ENCODE measurements at places on chromosomes 2 and 18.

DNA sequence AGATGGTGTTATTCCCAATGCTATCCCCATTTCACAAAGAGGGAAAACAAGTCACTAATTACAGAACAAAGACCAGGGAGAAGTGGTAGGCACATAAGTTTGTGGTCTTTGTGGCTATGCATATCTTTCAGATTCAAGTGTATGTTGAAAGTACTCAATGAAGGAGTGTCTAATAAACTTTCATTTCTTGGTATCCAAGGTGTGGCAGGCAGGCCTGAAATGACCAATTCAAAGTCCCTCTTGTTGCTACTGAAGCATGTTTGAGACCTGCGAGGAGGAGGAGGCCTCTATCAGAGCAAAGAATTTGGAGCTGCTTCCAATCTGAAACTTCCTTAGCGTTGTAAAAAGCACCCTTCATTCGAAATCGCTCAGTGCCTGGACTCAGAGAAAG lies 60.9 kb upstream of the KLF7 start:
- no peak for DNase-seq

DNA sequence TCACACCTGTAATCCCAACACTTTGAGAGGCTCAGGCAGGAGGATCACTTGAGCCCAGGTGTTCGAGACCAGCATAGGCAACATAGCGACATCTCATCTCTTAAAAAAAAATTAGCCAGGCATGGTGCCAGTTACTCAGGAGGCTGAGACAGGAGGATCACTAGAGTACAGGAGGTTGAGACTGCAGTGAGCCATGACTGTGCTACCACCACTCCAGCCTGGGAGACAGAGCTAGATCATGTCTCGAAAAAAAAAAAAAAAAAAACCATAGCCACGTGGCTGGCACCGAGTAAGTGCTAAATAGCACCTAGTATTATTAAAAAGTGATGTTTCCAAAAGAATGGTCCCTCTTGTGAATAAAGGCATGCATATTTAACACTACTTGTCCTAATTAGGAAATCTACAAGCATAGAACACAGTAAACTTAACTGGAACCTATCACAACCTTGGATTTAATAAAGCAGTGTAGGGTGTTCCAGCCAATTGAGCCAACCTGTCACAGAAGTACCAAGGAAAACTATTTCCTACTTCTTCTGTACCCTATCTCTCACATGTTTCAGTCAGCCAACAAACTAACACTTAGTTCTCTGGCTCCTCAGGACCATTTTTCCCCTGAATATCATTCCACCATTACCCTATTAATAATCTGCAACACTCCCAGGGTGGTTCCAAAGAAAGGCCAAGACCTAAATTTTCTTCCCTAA lies 8.8 kb downstream of the RAB1A start:
- DNase-seq: no peak

DNA sequence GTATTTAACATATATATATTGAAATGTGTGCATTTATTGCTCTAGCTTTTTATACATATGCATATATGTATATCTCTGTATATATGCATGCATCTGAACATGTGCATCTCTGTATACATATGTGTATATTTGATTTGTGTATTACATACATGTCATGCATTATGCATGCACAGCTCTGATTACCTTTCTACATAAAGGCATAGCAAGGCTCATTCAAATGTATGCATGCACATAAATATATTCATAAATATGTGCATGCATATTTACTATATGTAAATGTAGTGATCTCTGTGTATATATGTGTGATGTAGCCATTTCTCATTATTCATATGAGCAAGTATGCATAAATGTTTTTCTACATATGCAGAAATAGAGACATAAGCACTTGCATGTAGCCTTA lies 64.6 kb downstream of the TRIB2 start:
- DNase-seq: no peak

- no peak for DNase-seq
Observed at GRCh38 chr2:109609352-109610024, 4.3 kb downstream of the SEPTIN10 start.

GRCh38 chr2:65931056-65931455 lies 498.7 kb upstream of the SPRED2 start:
- DNase-seq: no peak

DNA sequence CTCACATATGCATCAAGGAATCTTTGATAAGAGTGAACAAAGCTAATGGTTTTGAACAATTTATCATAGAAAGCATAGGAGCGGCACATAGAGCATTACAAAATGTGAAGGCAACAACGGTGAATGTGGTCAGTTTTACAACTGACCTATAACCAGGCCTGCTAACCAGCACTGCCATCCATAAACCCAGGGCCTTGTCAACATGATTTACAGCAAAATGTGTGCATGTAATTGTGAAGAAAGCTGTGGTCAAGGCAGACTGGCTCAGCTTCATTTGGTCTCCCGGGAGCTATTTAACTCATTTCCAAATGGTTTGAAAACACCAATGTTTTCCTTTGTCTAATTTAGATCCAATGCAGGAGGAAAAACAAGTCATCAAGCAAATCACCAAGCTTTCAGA lies 119.8 kb downstream of the DHRS9 start:
- DNase-seq: no peak

DNA sequence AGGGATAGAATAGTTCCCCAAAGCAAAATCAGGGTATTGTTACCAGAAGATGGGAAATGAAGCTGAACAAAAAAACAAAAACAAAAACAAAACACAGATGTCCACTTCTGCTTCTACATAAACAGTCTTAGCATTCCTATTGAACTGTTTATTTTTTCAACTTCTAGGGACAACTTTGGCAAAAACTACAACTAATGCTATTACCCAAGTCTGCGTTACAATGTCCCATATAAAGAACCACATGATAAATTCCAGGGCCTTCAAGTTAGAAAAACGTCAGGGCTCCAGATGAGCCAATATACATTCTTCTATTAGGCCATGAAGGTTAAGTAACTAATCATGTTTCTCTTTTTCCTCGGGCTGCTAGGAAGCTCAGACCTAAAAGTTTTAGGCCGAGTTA lies 16.9 kb downstream of the PID1 start:
- no peak for DNase-seq

DNA sequence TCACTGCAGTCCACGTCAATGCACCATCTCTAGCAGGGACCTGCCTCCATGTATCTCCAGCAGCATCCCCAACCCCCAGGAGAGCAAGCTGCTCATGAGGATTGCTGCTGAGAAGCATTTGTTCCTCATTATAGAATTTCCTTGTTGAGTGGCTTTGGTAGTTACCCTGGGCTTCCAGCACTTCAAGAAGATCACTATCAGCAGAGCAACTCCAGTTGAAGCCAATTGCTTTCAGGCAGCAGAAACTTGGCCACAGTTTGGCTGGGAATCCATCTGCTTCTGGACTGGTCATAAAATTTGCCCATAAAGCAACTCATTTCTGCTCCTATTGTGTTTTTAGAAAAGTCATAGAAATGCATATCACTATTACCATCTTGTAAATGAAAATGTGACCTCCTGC lies 17.4 kb downstream of the TRPM8 start:
- no peak for DNase-seq

GRCh38 chr2:54597153-54597848 lies 126.2 kb upstream of the EML6 start:
- DNase-seq: no peak

GRCh38 chr2:187405921-187406320 lies 42.1 kb downstream of the CALCRL start:
- no peak for DNase-seq

DNA sequence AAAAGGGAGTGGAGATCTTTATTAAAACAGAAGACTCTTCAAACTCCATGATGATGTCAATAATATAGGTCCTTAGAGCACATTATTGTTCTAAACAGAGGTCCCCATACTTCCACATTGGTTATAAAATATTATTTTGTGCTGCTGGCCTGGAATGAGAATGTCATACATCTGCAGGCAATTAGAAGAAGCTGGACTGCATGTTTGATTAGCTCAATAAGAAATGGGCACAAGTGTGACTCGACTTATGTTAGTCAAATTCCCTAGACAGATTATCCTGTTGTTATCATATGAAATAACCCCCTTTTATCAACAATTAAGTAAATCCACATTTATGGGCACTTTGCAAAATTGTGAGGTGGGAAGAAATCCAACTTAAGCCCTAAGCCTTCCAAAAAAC lies 8.8 kb downstream of the EFEMP1 start:
- no peak for DNase-seq

- DNase-seq: no peak
Observed at GRCh38 chr2:114472246-114472645, 29.8 kb downstream of the DPP10 start.

GRCh38 chr2:234249873-234250272 lies 199.4 kb downstream of the SPP2 start:
- DNase-seq: no peak

GRCh38 chr18:78984941-78985784 lies 5.5 kb downstream of the SALL3 start:
- DNase-seq: peak; percentile 38

- DNase-seq: peak; percentile 20
Observed at GRCh38 chr2:238947920-238948710, 100.2 kb downstream of the TWIST2 start.

- DNase-seq: no peak
Observed at GRCh38 chr2:36664696-36665076, 31.8 kb upstream of the VIT start.

DNA sequence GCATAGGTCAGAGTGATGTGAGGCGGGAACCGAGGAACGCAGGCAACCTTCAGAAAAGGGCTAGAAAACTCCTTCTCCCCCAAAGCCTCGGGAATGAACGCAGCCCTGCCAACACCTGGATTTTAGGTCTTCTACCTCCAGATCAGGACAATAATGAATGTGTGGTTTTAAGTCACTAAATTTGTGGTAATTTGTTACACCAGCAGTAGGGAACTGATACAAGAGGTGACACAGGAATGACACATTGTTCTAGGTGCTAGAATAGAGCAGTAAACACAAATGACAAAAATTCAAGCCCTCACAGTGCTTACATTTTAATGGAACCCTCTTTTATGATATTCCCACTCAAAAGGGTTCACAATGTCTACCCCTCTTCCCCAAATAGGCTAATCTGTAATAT lies 39.2 kb upstream of the EML4 start:
- DNase-seq: no peak

GRCh38 chr2:181578829-181579228 lies 78.1 kb downstream of the CERKL start:
- DNase-seq: no peak

DNA sequence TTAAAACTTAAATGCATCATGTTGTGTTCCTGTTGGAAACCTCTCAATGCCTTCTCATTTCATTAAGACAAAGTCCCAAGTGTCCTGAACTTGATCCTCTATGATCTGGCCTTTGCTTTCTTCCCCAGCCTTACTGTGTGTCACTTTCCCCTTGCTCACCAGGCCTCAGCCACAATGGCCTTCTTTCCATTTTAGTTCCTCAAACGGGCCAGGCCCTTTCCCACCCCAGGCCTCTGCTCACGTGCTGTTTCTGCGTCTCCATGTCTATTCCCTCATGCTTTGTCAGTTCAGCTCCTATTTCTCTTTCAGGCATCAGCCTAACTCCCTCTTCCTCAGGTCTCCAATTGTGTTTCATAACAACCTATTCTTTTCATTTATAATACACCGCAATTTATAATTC lies 19.5 kb downstream of the CXCR4 start:
- DNase-seq: no peak

- DNase-seq: no peak
Observed at GRCh38 chr2:137842430-137842829, 121.8 kb upstream of the HNMT start.

- DNase-seq: peak; percentile 66
Observed at GRCh38 chr2:224982910-224983711, 59.2 kb downstream of the DOCK10 start.

DNA sequence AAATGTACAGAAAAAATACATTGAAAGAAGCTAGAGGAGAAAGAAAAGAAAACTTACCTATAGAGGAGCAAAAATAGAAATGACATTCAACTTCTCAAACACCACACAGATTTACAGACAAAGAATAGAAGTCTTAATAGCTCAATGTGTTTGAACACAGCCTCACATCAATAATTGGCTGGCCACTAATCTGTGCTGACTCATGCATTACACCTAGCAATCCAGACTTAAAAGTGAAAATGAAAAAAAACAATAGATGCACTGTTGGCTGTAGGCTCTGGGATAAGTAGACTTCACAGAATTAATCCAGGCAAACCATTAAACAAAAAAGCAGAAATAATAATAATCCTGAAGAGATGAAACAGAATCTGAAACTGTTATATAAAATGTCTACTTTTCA lies 961.3 kb upstream of the CELF4 start:
- DNase-seq: no peak

DNA sequence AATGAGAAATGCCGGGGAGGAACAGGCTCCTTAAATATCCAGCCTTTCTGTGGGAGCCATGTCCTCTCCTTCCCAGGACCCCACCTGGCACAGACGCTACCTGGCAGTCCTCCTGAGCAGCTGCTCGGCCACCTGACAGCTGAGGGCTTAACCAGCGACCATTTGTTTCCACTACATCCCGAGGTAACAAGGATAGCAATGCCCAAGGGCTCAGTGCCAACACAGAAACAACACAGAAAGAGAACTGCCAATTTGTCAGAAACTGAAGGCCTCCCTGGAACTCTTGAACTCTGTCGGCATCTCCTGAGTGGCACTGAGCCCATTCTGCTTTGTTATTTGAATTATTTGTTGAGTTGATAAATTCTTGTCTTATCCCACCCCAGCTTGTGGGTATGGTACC lies 122.2 kb upstream of the ARHGAP28 start:
- no peak for DNase-seq

GRCh38 chr2:179031731-179032408 lies 18.1 kb downstream of the CCDC141 start:
- DNase-seq: no peak

DNA sequence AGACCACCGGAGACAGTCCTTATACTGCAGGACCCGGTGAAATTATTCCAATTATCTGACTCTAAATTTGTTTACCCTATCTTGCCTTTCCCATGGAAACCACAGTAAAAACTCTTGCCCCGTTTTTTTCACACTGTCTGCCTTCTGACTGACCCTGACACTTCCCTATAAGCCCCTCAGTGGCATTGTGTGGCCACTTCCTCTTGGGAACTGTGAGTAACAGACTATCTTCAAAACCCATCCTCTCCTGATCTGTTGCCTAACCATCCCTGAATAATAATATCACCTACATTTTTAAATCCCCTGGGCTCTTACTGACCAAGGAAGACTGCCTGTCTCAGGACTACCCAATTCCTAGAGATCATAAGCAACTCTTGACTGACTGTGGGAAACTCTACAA lies 42.6 kb upstream of the RNF152 start:
- DNase-seq: no peak

GRCh38 chr2:9095226-9095625 lies 91.7 kb upstream of the MBOAT2 start:
- DNase-seq: no peak

DNA sequence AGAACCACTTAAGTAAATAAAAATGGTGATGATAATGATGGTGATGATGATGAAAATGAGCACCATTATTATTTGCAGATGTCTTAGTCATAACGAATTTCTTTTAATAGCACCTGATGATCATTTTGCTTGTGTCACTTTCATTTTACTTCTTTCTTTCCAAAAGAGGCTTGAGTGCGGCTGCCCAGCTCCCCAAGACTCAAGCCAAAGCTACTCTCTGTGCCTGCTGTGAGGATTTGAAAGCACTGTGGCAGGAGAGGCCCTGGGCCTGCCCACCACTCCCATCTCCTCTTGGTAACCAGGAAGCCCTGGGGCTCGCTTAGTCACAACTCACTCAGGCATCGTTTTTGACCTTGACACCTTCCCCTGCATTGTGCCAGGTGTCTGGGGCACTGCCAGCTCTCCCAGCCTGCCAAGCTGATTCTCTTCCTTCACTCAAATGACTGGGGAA lies 41.2 kb downstream of the RPL37A start:
- DNase-seq: no peak

GRCh38 chr2:49189512-49190225 lies 35.4 kb upstream of the FSHR start:
- DNase-seq: no peak
